Activated T-helper 1 cell treated with Interleukin-2 at 50 U/mL for 16 hours (primary cell): ENCODE measurements at places on chromosomes 16 and 17.

DNA sequence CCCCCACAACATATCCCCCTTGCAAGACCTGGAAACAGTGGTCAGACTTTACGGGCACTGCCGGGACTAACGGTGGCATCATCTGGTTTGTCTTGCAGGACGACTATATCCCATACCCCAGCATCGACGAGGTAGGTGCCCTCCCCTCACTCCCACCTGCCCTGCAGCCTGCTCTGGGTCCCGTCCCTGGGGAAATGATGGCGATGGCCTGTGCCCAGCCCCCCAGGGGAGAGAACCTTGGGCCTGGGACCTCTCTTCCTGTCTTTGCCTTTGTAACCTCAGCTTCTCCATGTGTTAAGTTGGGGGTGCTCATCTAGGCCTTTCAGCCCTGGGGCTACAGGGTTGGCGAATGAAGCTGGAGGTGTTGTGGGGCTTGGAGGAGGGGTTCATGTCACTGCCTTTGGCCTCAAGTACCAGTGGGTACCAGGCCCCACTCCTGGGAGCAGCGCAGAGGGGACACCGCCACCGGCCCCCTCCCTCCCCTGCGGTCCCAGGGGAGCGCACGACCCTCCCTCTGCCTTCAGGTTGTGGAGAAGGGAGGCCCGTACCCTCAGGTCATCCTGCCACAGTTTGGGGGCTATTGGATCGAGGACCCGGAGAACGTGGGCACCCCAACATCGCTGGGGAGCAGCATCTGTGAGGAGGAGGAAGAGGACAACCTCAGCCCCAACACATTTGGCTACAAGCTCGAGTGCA is 99.9 kb downstream of the OR1D5 start:
- no peak for DNase-seq

- DNase-seq = no peak
Observed at GRCh38 chr17:33498069-33498468, 205.0 kb upstream of the ASIC2 start.

DNA sequence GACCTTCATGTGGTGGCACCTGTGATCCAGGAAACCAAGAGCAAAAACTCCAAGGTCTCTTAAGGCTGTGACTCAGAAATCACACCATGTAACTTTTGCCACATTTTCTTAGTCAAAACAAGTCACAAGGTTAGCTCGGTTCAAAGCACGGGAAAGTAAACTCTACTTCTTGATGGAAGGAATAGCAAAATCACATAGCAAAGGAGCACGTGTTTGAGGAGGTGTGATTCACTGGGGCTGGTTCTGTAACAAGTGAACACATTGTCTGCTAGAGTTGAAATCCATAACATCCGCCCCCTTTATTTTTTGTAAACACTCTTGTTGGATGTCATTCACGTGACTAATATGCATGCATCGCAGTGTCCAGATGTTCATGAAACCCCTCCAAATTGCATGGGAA is 415.0 kb upstream of the MAF start:
- no peak for DNase-seq

DNA sequence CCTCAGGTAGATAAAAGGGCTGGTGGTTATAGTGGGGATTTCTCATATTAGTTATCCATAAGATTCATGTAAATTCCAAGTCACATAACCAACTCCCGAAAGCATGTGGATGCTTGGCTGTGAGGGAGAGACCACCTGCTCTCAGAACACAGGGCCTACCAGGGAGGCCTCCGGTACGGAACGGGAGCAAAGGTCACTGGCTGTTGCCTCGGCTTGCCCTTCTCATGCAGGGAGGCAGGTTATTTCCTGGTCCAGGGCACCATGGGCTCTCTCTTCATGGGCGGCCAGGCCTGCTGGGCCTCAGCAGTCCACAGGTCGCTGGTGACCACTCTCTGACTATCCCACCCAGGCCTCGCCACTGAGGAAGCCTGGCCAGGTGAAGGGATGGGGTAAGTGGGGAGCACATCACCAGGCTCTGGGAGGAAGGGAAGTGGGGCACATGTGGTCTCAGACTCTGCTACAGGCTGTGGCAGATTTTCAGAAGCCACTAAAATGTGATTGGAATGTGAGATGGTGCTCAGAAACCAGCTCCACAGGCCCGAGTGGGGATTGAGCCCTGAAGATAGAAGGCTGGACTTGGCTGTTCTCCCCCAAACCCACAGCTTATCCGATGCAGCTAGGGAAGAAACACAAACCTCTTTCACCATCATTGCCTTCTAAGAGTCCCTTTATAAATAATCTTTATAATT is 45.4 kb downstream of the HNF1B start:
- DNase-seq = no peak

- DNase-seq = no peak
Observed at GRCh38 chr17:61409301-61410112, 9.9 kb downstream of the TBX2 start.

DNA sequence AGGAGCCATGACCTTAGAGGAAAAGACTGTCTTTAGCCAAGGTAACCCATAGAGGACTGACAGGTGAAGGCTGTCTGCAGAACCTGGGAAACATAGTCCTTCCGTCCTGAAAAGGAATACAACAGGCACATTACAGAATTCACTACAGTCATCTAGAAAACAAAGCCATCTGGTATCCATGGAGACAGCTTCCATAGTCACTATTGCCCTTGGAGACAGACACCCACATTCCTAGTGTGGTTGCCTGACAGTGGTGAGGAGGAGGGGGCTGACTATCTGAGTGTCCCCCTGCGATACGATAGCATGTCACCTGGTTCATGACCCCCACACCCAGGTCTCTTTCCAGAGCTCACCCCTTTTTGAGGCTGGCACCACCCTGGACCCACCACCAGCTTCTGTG is 254.7 kb downstream of the CDH13 start:
- DNase-seq = no peak

- peak; percentile 58 for DNase-seq
Observed at GRCh38 chr16:30660424-30661261, 2.4 kb downstream of the FBRS start.

GRCh38 chr17:79988185-79988971 is 47.3 kb downstream of the TBC1D16 start:
- DNase-seq = no peak
